ENCODE measurements at places on chromosomes 12 and 14. TPM values are rescaled to one million over a fixed set of nuclear protein-coding genes. Genes with fewer than 3 reads are reported as not detected.
A peak's percentile ranks its signal among the peaks of the same experiment; 100 is the strongest.

RPS6KL1 gene
- 6.4 TPM for total RNA-seq

DNA sequence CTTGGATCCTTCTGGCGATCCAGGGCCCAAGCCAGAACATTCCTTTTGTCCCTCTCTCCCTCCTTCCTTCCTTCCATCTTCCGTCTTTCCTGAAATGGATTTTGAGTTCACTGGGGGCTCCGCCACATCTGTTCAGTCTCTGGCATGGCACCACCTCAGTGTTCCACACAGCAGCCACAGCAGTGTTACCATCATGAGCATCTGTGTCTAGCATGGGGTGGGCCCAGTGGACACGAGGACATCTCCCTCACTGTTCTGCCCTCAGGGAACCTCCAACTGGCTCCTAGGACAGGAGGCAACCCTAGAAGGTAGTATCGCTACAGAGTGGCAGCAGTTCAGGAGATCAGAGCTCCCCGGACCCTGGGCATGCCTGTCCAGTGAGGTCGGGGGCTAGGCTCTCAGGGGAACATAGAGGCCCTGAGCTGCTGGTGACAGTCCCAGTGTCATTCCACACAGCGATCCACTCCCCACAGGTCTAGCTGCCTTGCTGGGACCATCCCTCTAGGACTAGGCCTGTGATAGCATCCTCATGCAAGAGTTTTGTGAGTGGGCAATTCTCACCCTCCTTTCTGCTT is 59.0 kb downstream of the GALNT16 start:
- DNase-seq: no peak

DIO3 gene
- total RNA-seq: not detected

TAS2R42 gene
- not detected for total RNA-seq

- no peak for DNase-seq
Measured at GRCh38 chr12:31849090-31849687, 110.0 kb upstream of the RESF1 start.

DNA sequence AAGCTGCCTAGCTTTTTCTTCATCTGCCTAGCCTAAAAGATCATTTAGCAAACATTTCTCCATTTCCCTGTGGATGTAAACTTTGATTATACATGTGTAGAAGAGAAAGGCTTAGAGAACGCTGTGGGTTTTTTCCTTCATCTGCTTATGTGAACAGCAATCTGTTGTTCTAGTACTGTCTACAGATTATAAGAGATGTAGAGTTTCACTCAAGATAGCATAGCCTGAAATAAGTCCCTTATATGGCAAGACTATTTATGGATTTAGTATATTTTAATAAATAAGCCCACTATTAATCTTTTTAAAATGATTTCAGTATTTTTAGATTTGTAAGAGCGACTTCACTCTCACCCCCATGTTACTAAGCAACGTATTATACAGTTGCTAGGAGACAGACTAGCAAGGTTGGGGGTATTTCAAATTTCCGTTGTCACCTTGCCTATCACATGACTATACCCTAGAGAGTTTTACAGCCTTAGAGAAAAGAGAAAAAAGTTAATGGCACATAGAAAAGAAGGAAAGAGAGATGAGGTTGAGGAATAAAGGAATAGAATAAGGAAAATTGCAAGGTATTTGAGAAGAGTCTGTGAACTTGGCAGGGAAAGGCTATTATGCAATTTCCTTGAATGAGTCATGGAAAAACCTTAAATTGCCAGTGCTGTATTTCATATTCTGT is 12.2 kb upstream of the TUBA1A start:
- DNase-seq: peak; percentile 47

IL22 gene
- total RNA-seq: not detected

GRCh38 chr12:92779902-92780301 is 77.1 kb downstream of the PLEKHG7 start:
- DNase-seq: no peak

GPR132 gene
- total RNA-seq: 41.4 TPM

DNA sequence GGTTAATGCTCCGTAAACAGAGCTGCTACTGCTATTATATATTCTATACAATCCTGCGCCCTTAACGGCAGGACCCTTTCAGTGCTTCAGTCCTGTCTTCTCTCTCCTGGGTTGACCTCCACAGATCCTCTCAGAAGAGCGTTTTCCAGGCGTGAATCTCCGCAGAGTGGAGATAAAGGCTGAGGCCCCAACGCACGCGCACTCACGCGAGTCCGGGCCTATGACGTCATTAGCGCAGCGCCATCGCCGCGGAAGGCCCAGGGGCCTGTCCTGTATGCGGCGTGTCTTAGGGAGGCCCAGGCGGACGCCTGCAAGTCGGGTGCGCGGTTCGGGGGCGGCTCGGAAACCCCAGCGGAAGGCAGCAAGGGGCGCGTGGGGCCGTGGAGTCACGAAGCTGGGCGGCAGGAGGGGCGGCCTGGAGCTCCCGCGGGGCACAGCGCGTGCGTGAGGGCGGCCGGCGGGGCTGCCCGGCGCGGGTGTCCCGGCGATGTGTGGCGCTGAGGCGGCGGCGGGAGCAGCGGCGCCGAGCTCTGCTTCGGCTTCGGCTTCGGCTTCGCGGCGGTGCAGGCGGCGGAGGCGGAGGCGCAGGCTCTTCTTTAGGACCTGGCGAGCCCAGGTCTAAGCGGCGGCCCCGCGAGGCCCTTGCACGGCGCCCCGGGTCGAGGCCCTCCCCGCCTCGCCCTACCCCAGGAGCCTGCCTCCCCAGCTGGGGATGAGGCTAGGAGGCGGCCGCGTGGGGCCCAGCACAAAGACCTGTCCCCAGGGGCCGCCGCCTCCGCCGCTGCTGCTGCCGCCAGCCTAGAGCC is at the start of gene MAPKAPK5:
MAPKAPK5 (plus strand) TSS at position 479 of the 806 bp plus-strand sequence. CDS start 506 bp downstream, outside the sequence.
- DNase-seq: peak; percentile 96

DNA sequence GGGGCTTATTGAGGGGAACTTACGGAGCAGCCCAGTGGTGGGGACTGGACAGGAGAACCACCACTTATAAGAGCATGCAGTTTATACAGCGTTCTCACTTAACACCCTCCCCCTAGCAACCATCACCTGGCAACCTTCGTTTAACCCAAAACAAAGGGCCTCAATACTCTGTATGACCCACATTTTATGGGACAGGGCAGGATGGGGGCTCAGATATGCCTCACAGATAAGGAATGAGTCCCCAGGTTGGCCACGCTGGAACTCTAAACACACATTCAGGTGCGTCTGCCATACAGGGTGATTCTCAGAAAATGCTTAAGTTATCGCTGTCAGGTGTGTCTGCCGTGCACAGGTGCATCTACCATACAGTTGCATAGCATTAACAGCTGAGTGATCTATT is 99.2 kb downstream of the GCH1 start:
- DNase-seq: no peak

- DNase-seq: no peak
Measured at GRCh38 chr14:85599939-85600338, 70.0 kb downstream of the FLRT2 start.

TEX52 gene
- total RNA-seq: not detected

GRCh38 chr12:53499266-53500141 is at the start of gene MAP3K12:
Gene MAP3K12 (minus strand): TSS chr12:53499458. CDS start chr12:53487391, 12,067 bp downstream.
- DNase-seq: peak; percentile 62

GRCh38 chr14:73896521-73896920 is 9.9 kb downstream of the ZNF410 start:
- no peak for DNase-seq

DNA sequence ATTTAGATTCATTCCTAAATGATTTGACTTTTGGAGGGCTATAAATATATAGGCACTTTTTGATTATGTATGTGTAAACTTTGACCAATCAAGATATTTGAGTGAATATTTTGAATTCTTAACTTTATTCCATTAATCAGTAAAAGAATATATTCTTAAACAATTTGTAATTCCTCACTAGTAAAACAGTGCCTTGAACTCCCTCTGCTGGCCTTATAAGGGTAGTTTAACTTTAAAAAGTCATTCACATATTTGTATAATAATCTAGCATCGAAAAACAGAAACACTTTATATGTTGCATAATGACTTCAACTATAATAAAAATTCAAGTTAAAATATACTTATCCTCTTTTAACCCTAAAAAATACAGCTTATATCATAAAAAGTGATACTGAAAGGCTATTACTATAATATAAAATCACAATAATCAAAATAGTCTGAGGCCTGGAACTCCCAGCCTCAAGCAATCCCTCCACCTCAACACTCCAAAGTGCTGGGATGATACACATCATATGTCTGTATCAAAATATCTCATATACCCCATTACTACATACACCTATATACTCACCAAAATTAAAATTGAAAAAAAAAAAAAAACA is 31.2 kb downstream of the CCDC59 start:
- no peak for DNase-seq

GRCh38 chr12:96398424-96399119 is 1.7 kb downstream of the CDK17 start:
- DNase-seq: no peak

DNA sequence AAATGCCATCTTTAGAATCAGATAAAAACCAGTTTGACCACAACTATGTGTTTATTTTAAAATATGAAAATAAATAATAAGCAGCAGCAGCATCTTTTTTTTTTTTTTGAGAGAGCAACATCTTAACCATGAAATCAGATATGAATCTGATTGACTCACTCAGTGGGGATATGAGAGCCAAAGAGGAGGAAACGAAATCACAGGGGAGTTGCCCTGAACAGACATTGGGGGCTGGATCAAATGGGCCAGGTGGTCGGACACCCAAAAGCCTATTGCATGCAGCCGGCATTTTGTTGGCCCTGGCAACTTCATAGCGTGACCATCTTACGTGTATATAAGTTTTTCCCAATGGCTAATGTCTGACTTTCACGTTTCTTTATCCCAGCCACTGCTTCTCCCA is 321.1 kb downstream of the NPAS3 start:
- no peak for DNase-seq

- DNase-seq: no peak
Measured at GRCh38 chr14:101477648-101478047, 83.6 kb upstream of the DIO3 start.

GRCh38 chr14:31109257-31109656 is 83.1 kb upstream of the STRN3 start:
- DNase-seq: no peak
